ENCODE measurements at places on chromosomes 12 and 14.

DNA sequence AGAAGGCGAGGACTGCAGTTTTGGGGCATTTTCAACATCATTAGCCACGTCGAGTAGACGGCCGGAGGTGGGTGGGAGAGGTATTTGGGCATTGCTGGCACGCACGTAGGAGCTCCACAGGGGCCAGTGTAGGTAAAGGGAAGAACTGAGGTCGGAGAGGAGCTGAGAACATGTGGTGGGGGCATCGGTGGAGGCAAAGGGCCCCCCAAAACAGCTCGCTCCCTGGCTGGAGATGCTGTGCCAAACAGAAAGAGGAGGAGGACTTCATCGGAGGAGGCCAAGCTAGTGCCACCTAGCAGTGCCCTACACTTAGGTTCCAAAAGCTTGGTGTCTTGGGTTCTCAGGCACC, 52.0 kb upstream of the PPP2R5C start:
- DNase-seq, result peak; percentile 38

DNA sequence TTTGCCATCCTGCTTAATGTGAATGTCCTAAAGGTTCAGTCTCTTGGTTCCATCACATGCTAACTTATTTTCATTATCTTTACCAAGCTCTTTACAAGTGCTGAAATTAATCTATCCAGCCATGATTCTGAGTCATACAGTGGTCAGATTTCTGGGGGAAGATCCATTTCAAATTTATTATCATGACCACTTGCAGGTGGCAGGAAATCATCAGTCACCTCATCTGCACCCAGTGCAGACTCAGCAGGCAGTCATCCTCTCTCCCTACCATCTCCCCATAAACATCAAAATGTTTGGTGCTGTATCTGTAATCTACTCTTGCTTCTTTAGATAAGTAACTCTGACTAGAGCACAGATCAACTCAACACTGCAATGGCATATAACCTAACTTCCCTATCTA, 23.5 kb downstream of the ATG14 start:
- no peak for DNase-seq

GRCh38 chr12:67271976-67272375, 2.8 kb downstream of the CAND1 start:
- DNase-seq, result no peak

- DNase-seq, result peak; percentile 38
Measured at GRCh38 chr12:104668274-104668718, 211.5 kb downstream of the CHST11 start.

DNA sequence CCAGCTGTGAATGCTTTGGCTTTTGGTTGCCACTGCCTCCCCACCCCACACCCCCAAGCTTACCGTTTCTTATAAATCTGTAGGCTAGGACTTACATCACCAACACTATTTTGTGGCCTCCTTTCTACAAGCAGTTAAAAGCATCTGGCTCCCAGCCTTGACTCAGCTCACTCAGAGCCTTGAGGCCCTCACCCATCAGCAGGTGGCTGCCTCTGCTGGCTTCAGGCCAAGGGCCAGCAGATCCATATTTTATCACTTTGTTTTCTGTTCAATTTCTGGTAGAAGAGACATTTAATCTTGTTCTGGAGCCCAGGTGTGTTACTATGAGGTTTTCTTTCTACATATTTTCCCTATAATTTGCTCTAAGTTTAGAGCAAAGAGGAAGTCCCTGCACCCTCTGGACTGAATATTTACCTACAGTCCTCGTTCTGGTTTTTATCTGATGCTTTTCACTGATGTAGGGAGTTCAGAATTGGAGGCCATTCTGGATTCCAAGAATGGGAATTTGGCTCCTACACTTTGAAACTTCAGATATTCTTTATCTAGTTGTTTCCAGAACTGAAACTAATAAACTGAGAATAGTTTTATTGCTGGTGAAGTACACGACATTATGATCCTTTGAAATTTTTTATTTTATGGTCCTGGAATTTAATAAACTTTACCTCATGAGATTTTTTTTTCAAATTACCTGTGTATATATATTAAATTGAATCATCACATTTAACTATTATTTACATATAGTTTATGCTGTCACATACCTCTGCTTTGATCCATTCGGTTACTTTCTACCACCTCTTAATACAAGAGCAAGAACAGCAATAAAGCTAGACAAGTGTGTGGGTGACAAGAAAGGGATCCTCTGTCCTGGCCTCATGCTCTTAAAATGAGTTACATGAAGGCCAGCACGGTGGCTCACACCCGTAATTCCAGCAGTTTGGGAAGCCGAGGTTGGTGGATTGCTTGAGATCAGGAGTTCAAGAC, 22.2 kb downstream of the PLBD1 start:
- DNase-seq, result no peak

- DNase-seq, result peak; percentile 100
Measured at GRCh38 chr12:121793838-121794533, 498 bp upstream of the RHOF start.

DNA sequence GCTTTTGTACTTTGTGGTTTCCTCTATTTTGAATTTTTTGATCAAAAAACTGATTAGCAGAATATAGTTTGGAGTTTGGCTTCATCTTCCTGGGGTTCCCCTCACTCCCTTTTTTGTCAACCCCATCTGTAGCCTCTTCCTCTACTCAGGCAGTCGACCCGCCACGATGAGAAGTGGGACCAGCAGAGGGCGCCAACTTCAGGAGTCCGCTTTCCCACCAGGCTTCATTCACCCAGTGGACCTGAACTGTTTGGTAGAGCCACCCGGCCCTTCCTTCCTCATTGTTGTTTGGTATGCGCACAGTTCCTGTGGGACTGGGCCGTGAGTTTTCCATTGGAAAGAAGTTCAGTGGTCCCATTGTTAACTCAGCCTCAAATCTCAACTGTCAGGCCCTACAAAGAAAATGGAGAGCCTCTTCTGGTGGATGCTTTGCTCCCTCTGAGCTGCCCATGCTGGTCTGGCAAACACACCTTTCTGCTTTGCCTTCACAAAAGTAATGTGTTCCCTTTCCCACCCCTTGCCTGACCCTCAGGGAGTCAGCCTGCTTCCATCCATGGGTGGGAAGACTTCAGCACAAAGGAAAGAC, 21.7 kb downstream of the TMBIM6 start:
- DNase-seq, result peak; percentile 97

DNA sequence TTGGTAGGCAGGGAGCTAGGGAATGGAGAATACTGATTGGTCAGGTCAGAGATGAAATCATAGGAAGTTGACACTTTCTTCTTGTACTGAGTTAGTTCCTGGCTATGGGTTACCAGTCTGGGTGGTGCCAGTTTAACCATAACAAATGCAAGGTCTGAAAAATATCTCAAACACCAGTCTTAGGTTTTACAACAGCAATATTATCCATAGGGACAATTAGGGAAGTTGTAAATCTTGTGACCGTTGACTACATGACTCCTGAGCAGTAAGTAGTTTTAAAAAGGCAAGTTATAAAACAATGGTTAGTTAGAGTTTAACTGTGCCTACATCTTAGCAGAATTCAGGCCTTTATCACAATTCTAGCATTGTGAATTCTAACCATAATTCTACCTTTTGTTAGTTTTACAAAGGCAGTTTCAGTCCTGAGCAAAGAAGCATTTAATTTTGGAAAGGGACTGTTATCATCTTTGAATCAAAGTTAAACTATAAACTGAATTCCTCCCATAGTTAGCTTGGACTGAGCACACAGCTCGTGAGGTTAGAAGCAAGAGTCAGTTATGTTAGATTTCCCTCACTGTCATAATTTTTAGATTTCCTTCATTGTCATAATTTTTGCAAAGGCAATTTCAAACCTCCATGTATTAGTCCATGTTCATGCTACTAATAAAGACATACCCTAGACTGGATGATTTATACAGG, 19.7 kb upstream of the MON2 start:
- no peak for DNase-seq

DNA sequence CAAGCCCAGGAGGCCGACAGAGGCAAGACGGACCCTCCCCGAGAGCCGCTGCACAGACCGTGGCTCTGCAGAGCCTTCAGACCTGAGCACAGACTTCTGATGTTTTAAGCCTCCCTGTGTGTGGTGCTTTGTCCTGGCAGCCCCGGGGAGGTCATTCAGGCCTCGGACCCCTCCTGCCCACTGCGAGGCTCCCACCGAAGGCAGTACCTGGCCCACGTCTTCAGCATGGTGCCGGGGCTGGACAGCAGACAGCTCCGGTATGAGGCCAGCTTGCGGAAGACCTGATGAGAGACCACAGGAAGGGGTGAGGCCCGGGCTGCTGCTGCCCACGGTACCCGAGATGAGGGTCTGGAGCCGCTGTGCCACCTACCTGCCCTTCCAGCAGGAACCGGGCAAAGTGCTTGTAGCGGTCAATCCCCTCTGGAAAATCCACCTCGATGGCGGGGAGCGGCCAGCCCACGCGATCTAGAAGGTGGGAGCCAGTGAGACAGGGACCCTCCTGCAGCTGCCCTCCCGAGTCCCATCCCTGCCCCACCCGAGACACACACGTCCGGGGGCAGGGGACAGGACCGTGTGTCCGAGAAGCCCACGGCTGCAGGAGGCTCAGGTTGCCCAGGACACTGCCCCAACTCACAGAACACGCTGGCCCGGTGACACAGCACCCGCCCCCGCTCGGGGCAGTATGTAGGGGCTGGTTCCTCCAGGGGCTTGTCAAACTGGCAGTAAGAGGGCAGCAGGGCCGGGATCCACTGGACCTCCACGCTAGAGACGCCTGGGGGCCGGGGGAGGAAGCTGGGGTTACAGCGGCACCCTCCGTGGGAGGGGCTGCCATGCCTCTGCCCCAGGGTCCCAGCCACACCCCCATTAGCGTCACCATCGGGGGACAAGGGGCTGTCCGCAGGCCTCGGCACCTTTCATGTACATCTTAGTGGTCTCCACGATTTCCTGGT, 35.6 kb upstream of the UBC start:
- no peak for DNase-seq

DNA sequence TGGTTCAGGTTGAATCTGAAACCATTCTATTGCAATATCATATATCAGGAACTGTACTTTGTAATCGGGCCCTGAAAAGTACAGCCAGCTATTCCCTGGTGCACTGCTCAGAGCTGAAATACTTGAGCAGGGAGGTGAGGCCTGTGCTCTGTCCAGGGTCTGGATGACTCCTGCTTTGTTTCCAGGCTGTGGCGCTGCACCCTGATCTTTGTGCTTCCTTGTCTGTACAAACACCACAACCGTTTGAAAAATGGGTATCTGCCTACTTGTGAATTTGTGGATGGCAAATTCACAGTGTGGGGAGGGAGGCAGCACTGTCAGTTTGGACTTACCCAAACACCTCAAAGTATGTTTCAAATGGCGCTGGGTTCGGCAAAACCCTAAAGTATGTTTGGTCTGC, 155.4 kb upstream of the FAR2 start:
- peak; percentile 52 for DNase-seq

DNA sequence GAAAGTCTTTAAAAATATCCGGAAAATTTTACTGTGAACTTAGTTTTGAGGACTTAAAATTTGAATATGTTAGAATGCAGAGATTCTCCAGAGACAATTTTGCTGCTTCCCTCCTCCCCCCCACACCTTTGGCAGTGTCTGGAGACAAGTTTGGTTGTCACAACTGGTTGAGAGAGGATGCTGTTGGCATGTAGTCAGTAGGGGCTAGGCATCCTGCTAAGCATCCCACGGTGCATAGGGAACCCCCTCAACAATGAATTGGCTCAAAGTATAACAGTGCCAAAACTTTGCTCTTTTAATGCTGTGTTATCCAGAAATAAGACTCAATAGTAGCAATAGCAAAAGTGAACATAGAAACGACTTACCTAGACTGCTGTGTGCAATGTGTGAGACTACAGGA, 3.6 kb downstream of the SRSF5 start:
- peak; percentile 22 for DNase-seq

- peak; percentile 63 for DNase-seq
Measured at GRCh38 chr14:102775855-102776760, 1.1 kb upstream of the TRAF3 start.

GRCh38 chr12:2395354-2395977, 342.7 kb downstream of the CACNA1C start:
- peak; percentile 94 for DNase-seq

DNA sequence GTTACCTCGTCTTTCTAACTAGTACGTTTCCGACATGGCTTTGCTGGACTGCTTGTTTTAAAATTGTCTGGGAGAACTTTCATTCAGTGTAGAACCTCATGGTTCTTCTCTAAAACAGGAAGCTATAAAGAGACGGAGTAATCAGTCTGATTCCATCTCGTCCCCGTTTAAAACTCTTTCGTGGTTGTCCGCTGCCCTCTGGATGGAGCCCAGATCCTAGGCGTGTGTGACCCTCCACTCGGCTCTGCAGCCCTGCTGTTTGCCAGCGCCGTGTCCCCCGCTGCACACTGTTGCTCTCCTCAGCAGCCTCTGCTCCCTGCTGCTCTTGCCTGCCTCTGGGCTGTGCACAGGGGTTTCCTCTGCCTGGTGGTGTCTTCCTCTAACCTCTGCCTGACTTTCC, 50.2 kb downstream of the SLC8B1 start:
- DNase-seq, result no peak

DNA sequence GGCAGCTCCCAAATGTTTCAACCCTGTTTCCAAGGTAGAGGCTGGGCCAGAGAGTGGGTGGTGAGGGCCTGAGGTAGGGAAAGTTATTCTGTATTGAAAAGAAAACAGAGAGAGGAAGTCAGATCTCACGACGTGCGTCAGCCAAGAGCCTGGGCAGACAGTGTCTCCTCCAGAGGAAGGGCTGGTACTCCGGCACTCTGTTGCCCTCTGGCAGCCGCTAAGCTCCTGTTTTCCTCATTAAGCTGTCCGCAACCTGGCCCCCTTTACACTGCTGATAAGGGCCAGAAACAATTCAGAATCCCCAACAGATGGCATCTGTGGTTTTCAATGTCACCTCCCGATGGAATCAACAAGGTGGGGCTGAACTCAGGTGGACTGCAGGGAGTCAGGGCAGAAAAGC, 26.0 kb upstream of the LTBP2 start:
- DNase-seq, result peak; percentile 67

GRCh38 chr14:104957146-104958113, 20.7 kb downstream of the AHNAK2 start:
- no peak for DNase-seq

GRCh38 chr14:45136399-45136798, 669 bp downstream of the FANCM start:
- no peak for DNase-seq

DNA sequence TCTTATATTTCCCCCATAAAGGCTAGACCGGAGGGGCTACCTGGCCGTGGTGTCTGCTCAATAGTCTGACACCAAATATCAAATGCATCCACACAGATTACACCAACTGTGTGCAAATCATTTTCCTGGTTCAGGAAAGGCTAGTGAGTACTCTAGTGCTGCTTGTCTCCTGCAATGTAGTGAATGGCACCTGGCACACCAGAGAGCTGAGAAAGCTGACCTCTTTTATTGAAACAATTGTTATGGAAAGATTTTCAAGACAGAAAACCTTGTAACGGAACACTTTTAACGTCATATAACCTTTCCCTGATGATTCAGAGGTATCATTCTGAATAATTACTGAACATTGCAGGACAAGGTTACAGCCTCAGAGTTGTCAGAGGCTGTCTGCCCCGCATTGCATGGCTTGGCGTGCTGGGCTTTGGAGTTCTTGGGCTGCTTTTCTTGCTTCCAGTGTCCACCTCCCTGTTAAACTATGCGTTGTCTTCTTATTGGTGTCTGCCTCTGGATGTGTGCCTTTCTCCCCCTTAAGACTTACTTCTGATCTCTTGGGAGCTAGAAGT, 40.7 kb upstream of the HDAC7 start:
- DNase-seq, result no peak

Measured in endodermal cell (in vitro differentiated cells).